ENCODE measurements at places on chromosomes 3 and 15. TPM values are rescaled to one million over a fixed set of nuclear protein-coding genes. Genes with fewer than 3 reads are reported as not detected.

Gene HESX1
- 1.0 TPM for total RNA-seq

Gene GOLGA6A
- not detected for total RNA-seq

Gene PAQR9
- total RNA-seq, result not detected

Gene EXD1
- total RNA-seq, result not detected

Gene OR5K2
- not detected for total RNA-seq

Gene SERPINI2
- total RNA-seq, result not detected
